Stimulated activated CD4-positive, alpha-beta T cell treated with anti-CD3 and anti-CD28 coated beads, Interleukin-2, amount 100 ng/mL, for 4 hours (primary cell): ENCODE measurements at places on chromosomes 12 and 14.

DNA sequence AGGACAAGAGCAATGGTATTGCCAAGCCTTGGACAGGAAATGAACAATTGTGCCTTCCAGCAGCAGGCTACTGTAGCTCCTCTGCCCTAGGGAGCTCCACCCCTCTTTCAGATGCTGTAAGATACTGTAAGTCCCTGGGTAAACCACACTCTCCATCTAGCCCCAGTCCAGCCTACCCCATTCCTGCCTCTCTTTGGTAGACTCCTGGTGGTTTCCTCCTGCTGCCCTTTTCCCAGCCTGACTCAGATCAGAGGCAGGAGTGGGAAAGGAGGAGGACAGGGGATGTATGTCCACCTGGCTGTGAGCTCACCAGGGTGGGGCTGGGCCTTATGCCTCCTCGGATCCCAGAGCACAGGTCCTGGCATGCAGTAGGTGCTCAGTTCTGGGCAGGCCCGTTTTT, 174.6 kb downstream of the ESRRB start:
- DNase-seq = no peak

DNA sequence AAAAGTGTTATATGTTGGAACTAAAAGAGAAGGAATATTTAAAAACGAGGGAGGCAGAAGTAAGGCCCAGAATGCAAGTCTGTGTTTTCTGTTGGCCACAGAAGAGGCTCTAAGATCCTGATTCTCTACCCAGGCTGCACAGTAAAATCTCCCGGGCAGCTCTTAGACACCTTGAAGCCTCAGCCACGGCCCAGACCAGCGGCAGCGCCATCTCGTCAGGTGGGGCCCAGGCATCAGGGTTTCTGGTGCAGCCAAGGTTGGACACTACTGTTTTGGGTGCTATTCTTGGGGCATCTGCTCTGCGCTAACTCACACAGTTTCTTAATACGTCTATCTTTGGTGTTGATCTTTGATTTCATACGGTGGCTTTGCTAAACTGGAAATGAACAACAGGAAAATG, 16.8 kb downstream of the FAM181A start:
- no peak for DNase-seq

GRCh38 chr14:65263177-65263788, 149.2 kb upstream of the FUT8 start:
- no peak for DNase-seq

DNA sequence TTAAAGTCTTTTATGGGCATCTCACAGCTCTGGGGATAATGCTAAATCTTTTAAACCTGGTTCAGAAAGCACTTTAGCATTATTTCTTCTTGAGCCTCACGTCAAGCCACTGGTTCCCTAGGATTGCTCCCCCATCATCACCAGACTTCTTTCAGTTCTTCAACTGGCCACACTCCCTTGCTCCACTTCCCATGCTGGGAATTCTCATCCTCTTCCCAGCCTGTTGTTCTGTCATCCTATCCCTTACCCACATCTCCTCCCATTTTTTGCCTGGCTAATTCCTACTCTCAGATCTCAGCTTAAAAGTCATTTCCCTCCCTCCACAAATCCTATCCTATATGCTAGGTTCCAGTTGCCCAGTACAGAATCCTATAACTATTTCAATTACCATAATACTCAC, 14.4 kb downstream of the FERMT2 start:
- no peak for DNase-seq

DNA sequence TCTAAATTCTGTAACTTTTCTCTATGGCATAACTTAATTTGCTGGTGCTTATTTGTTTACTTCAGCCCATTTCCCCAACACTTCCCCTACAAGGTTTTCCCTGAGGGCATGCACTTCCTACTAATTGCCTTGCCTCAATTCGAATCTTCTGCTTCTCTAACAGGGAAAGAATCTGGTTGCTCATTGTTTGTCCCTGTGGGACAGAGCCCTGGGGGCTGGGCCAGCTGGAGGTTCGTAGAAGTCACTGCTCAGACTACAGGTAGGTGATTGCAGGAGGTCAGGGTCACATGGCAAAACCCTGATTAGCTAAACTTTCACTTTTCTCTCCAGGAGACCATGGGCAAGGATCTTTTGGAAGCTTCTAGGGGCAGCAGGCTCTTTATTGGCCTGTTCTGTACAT, 72.0 kb downstream of the ZFC3H1 start:
- no peak for DNase-seq

DNA sequence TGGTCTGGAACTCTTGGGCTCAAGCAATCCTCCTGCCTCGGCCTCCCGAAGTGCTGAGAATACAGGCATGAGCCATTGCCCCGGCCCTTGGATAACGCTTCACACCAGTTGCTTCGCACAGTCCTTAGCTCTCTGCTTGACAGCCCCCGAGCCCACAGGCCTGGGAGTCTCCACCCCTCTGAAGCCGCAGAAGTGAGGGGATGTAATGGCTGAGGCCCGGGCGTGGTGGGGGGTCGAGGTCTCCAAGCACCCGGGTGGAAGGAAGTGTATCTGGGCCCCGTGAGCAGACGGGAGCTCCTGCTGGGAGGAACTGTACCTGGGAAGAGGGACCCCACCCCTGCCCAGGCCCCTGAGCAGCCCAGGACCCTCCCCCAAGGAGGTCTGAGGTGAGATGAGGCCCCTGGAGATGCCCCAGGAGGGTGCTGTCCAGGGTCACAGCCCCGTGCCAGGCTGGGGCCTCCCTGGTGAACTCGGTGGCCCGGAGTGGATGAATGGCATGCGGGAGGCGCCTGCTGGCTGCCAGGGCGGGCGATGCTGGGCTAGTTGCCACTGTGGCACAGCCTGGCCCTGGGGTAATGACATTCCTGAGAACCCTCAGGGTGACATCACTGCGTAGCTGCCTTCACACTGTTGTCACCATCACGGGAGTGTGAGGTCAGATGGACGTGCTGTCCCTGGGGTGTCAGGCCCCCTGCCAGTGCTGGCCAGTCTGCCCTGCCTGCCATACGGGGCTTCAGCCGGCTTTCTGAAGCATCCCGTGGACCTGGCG, 48.9 kb downstream of the KIF26A start:
- no peak for DNase-seq

DNA sequence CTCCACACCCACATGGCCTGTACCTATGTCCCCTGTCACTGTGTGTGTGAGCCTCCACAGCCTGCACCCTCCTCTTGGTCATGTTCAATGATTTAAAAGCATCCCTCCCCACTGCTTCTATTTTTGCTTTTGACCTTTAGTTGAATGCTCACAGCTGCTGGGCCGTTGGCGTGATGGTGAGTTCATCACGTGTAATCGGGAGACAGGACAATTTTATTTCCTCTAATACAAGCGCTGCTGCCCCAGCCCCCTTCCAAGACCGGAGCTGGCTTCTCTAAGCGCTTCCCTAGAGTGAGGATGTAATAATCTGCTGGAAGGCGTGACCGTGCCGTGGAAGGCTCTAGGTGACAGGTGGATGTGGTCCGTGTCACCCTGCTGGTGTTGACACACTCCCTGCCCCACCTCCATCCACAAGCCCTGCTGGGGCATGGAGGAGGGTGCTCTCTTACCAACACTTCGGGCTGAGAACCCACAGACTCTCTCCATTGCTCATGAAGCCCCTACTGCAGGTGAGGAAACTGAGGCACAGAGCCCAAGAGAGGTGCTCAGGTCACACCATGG, 25.4 kb downstream of the CCDC85C start:
- DNase-seq = no peak

- peak; percentile 69 for DNase-seq
Observed at GRCh38 chr14:90820958-90821357, 4.7 kb upstream of the TTC7B start.

- peak; percentile 7 for DNase-seq
Observed at GRCh38 chr14:78959674-78960264, 789.6 kb downstream of the NRXN3 start.

DNA sequence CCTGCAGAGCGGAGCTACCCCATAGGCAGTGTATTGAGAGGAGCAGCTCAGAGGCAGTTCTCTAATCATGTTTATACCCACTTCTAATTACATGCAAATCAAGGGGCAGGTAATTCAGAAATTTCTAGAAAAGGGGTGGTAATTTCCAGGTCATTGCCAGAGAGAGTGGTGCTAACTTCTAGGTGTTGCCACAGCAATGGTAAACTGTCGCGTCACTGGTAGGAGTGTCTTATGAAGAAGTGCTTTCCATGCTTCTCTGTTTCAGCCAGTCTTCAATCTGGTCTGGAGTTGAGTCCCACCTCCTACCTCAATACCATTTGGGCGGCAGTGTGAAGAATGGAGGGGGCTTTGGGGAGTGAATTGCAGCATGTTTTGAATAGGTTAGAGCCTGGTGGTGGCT, 8.5 kb upstream of the AMN1 start:
- DNase-seq = no peak

DNA sequence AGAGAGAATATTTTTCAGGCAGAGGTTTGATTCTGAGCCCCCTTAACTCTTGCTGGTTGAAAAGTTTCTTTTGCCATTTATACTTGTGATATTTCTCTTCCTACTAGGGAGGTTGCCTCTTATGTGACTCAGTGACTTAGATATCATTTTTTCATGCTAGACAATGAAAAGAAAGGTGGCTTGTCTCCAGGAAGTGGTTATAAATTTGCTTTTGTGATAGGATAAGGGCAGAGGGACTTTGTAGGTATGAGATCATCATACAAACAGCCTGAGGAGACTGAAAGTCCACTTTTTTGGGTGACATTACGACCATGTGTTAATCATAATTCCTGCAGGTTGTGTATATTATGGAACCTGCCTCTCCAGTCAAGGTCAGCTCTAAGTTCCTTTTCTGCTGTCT, 35.8 kb downstream of the ACSM4 start:
- DNase-seq = no peak
